ENCODE measurements at places on chromosomes 3 and 15. TPM values are rescaled to one million over a fixed set of nuclear protein-coding genes. Genes with fewer than 3 reads are reported as not detected.

The CRELD1 gene
- 50.2 TPM for total RNA-seq

The LARP6 gene
- total RNA-seq, result 108 TPM

The CYP19A1 gene
- 3.9 TPM for total RNA-seq

The CHAC1 gene
- total RNA-seq, result 33.1 TPM

The CPNE9 gene
- not detected for total RNA-seq

The POTEB2 gene
- total RNA-seq, result not detected

The PLSCR5 gene
- total RNA-seq, result not detected

The SLITRK3 gene
- total RNA-seq, result not detected

The CFAP100 gene
- not detected for total RNA-seq

The TMEM266 gene
- 0.26 TPM for total RNA-seq

The CHRFAM7A gene
- 0.26 TPM for total RNA-seq

Measured in fibroblast of lung (primary cell).